Non-pigmented ciliary epithelial cell (primary cell): ENCODE measurements at places on chromosomes 5 and 9.

- no peak for DNase-seq
Observed at GRCh38 chr5:72369711-72370110, 49.5 kb downstream of the PTCD2 start.

GRCh38 chr5:106584268-106584667 lies 1086.5 kb downstream of the EFNA5 start:
- no peak for DNase-seq

- no peak for DNase-seq
Observed at GRCh38 chr5:142894749-142895148, 124.6 kb downstream of the ARHGAP26 start.

- DNase-seq: no peak
Observed at GRCh38 chr5:141691286-141691866, 9.3 kb upstream of the ARAP3 start.

DNA sequence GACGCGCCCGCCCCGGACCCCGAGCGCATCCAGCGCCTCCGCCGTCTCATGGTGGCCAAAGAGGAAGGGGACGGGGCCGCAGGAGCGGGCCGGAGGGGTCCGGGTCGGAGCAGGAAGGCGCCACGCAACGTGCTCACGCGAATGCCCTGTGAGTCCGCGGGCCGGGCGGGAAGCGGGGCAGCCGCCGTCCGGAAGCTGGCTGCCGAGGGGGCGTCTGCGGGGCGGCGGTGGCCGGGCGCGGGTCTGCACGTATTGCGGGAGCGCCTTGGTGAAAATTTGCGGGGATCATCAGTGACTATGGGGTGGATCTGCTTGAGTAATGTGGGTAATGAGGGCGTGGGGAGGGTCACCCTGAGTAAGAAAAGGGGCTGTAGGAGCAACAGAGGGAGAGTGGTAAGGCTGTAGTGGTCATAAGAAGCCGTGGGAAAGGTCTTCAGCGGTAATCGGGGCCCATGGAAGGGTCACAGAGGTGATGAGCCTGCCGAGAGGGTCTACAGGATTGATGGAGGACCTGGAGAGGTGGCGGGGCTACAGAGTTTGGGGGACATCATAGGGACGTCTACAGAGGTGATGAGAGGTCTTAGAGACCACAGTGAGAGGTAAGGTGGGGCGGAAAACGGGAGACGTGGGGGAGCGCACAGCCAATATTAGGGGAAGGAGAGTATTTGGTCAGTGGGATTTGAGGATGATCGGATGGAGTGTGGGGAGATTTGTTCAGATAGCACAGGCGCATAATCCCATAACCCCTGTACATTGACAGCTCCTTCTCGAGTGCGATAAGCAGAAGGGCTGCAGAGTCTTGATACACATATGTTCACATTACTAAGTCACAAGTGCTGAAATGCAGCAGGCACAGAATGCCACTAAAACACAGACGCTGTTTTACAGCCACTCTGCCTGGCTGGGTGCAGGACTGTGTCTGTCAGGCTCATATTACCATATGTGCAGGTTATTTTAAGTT lies 819 bp downstream of the LSM11 start:
- DNase-seq: no peak

GRCh38 chr9:32863291-32863690 lies 80.0 kb downstream of the TMEM215 start:
- DNase-seq: no peak

DNA sequence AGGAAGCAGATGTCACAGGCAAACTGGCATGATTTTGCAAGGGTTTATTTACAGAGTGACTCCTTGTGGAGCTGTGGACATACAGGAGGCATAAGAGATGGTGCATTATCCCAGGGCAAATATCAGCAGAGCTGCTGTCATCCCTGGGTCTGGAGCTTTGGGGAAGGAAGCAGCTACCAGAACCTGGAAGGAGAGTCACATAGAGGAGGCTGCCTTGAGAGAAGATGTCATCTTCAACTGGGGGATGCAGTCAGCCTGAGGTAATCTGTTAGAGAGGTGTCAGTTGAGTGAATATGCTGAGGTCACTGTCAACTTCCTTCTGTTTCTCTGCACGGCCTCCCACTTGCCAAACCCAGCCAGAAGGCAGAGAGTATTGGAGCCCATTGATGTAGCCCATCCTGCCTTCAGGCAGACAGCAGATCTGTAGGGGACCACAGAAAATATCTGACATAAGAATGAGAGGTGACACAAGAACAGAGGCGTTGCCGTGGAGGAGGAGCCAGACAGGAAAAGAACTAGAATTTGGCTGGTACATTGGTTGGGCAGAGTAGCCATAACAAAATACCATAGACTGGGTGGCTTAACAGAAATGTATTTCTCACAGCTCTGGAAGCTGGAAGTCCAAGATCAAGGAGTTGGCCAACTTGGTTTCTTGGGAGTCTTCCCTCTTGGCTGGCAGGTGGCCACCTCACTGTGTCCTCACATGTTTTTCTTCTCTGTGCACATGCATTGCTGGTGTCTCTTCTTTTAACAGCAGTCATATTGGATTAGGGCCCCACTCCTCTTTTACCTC lies 102.8 kb downstream of the SNX18 start:
- DNase-seq: no peak

- no peak for DNase-seq
Observed at GRCh38 chr5:10301266-10301665, 6.4 kb downstream of the CMBL start.

DNA sequence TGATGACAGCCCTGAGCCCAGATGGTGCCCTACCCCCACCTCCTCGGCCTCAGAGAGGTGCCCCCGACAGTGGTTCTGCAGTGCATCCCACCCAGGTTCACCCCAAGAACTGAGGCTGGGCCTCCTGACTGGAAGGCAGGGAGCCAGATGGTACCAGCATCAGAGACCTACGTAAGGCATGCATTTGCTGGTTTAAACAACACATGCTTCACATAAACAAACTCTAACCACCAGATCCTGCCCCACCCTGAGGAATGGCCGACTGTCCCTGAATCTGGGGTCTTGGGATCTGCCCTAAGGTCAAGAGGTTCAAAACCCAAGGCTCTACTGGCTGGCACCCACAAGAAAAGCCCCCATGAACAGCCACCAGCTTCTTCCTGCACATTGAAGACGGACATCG lies 73.3 kb downstream of the SECISBP2 start:
- no peak for DNase-seq

DNA sequence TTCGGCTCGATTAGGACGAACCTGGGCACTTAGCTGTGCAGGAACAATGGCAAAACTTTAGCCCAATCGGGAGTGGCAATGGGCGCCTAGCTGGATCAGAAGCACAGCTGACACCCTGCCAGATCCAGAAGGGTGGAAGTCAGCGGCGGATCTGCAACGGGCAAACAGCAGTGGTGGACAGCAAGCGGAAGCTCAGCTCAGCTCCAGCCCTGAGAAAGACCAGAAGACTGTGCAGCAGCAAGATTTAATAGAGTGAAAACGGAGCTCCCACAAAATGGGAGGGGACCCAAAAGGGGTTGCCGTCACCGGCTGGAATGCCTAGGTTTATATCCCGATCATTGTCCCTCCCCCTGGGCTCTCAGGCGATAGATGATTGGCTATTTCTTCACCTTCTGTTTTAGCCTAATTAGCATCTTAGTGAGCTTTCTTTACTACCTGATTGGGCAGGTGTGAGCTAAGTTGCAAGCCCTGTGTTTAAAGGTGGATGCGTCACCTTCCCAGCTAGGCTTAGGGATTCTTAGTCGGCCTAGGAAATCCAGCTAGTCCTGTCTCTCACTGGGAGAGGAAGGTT lies 1237.9 kb downstream of the CDH12 start:
- DNase-seq: no peak

GRCh38 chr5:10856683-10857337 lies 95.8 kb upstream of the DAP start:
- DNase-seq: peak; percentile 63

- no peak for DNase-seq
Observed at GRCh38 chr9:116812231-116813030, 125.3 kb downstream of the TRIM32 start.

DNA sequence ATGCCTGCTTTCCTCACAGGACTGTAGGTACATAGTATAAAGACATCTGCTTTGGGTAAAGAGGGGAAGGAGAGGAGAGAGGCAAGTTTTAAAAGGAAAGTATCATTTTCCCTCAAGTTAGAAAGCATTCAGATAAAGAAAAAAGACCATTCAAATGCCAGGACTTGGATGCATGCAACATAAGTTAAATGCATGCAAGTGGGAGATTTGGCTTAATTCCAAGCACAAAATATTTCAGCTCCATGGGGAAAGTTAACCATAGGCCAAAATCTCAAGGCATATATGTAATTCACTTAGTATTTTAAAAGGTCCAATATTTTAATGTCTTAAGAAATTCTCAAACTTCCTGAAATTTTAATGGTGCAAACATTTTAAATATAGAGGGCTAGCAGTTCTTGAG lies 36.4 kb downstream of the POU5F2 start:
- DNase-seq: no peak
